Frontal cortex (tissue), 4 donors: ENCODE measurements at places on chromosomes 5 and 9.

- no peak for DNase-seq
These were observed 20.5 kb downstream of the AQP3 start for GRCh38 chr9:33426843-33427293.

DNA sequence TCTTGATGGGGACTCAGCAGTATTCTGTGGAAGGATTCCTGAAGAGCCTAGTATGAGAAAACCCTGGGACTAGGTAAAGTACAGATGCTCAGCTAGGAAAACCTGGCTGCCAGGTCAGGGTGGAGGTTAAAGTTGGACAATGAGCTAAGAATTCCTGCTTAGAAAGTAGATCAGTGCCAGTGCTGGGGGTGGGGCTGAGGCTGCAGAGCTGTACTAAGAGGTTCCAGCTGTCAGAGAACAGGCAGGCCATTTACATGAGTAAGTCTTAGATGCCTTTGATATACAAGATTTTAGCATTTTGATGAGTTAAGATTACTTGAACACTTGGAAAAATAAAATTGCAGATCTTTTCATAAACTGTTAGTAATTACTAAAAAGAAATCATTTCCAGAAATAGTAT is 332.3 kb upstream of the NUDT12 start:
- DNase-seq, result no peak

- no peak for DNase-seq
These were observed 118.6 kb upstream of the MAST4 start for GRCh38 chr5:66477596-66477995.

DNA sequence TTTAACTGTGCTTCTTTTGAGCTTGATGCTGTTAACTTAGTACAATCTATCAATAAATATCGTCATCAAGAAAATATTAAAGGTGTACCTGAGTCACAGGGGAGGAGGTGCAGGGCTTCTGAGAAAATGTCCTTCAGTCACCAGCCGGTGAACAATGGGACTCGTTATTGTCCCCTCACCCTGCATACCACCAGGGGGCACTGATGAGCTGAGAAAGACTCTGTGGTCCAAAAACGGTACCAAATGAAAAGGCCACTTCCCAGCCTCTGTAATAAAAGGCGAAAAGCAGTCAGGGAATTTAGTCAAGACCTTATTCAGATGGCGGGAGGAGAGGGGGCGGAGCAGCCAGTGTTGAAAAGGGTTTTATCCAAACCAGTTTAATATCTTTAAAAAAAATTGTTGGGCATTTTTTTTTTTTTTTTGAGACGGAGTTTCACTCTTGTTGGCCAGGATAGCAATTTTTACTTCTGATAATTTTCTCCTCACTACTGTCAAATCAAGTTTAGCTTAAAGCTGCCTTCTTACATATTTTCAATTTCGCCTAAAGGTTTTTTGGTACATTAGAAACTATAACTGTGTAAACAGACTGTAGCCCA is 271.9 kb upstream of the ADAMTS16 start:
- peak; percentile 58 for DNase-seq
